Stimulated activated CD4-positive, alpha-beta T cell treated with anti-CD3 and anti-CD28 coated beads, Interleukin-2, amount 100 ng/mL, for 24 hours (primary cell): ENCODE measurements at places on chromosomes 3 and 15.

GRCh38 chr15:98858610-98859023, 149.0 kb downstream of the PGPEP1L start:
- DNase-seq: no peak

GRCh38 chr15:78923015-78923414, 21.8 kb downstream of the CTSH start:
- DNase-seq: no peak

DNA sequence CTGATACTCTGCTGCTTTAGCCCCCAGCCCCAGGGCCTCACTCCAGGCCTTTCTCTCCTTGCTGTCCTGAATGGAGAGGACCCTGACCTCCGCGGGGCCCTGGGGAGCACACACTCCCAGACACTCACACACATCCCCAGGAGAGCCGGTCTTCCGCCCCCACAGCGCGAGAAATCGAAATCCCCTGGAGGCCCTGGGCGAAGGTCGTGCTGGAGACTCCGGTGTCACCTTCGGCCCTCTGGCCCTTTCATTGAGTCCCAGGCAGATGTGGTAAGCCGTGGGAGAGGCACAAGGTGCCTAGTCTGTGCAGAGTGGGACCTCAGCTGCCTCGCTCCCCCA, 848 bp upstream of the GOLGA8B start:
- DNase-seq: no peak

DNA sequence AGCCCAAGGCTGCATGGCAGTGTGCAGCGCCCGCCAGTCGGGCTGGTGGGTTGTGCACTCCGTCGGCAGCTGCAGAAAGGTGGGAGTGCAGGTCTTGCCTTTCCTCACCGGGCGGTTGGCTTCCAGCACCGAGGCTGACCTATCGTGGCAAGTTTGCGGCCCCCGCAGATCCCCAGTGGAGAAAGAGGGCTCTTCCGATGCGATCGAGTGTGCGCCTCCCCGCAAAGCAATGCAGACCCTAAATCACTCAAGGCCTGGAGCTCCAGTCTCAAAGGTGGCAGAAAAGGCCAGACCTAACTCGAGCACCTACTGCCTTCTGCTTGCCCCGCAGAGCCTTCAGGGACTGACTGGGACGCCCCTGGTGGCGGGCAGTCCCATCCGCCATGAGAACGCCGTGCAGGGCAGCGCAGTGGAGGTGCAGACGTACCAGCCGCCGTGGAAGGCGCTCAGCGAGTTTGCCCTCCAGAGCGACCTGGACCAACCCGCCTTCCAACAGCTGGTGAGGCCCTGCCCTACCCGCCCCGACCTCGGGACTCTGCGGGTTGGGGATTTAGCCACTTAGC, 4.3 kb downstream of the ISL2 start:
- peak; percentile 64 for DNase-seq
